HuH-7.5 (cell line): ENCODE measurements at places on chromosomes 2 and 18.

GRCh38 chr2:61949714-61950560 lies 44.5 kb downstream of the COMMD1 start:
- no peak for DNase-seq

- no peak for DNase-seq
These were observed 4.7 kb upstream of the IL1RL2 start for GRCh38 chr2:102181919-102182635.

- no peak for DNase-seq
These were observed 150.2 kb upstream of the EPAS1 start for GRCh38 chr2:46146866-46147502.

GRCh38 chr2:858646-859045 lies 92.0 kb upstream of the SNTG2 start:
- DNase-seq: no peak

DNA sequence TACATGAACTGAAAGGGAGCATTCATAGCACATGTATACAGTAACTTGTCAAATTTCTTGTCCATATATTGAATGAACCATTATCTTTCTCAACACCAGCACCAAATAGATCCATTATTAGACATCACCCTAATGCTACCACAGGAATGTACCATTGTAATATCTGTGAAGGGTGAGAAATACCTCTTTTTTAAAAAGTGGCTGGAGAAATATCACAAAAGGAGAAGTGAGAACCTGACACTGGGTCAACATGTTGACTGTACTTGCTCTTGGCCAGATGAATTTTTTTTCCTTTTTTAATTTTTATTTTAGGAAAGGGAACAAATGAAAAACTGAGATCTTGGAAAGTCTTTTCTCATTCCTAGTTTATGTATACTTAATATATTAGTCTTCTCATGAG lies 63.5 kb downstream of the CAVIN2 start:
- DNase-seq: no peak

DNA sequence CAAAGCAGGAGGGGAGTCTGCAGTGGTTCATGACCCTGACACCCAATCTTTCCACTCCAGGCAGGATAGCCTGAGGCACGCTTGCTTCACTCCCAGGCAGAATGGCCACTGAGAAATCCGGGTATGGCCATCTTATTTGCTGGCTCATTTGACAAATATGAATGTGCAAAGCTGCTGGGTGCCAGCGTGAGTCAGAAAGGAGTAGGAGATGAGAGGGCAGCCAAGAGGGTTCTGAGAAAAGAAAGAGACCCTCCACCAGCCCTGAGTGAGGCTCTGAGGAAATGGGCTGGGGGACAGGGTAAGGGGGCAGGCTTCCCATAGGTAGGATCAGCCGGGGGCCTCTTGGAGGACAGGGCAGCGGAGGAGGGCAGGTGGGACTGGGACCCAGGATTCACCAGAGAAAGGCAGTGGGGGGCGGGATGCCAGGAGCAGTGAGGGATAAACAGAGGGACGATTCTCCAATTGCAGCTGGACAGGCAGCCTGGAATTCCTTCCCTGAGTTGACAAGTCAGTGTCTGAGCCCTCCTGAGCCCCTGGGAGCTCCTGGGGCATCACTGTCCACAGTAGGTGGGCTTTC lies 15.2 kb downstream of the RAMP1 start:
- DNase-seq: no peak

DNA sequence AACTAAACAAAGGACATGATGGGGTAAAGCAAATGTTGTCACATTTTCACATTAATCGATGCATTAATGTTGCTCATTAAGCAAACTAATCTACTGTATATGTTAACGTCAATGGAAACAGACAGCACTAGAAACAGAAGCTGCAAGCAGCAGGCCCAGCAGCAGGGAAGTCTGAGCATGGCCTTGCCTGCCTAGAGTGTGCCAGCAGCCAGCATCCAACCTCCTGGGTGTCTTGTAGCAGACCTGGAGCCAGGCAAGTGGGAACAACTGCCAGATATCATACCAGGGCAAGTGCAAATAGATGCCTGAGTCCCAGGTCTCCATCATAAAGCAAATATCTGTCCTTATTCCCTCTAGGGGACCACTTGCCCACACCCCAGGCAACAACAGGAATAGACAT lies 319.0 kb downstream of the LRRTM1 start:
- no peak for DNase-seq

- no peak for DNase-seq
These were observed 43.0 kb downstream of the EFEMP1 start for GRCh38 chr2:55880416-55881143.

DNA sequence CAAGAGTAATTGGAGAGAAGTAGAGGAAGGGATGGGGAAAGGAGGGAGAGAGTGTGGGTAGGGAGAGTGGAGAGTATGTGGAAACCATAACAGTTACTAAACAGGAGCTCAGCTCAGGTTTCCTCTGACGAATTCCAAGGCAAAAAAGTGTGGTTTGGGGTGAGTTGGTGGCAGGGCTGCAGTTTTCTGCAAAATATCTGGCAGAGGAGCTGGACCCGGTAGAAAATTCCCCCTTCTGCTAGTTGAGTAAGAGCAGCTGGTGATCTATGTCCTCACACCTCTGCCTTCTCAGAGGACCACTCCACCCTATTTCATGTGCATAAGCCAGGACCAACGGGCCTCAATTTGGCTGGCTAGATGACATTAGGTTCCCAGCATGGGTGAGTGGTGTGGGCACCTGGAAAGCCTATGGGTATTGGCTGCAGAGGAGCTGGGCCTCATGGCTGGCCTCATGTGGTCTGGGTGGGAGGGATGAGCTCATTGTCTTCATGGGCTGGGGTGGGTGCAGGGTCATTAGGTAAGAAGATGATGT lies 13.2 kb downstream of the NRP2 start:
- no peak for DNase-seq

GRCh38 chr2:150166313-150167051 lies 321.0 kb downstream of the RND3 start:
- no peak for DNase-seq

GRCh38 chr18:59994357-59994756 lies 94.6 kb downstream of the PMAIP1 start:
- DNase-seq: no peak

GRCh38 chr2:10863837-10864236 lies 47.9 kb upstream of the KCNF1 start:
- DNase-seq: no peak

- no peak for DNase-seq
These were observed 98.7 kb upstream of the SLC66A3 start for GRCh38 chr2:11056614-11057013.
